Uterus (tissue), 4 donors: ENCODE measurements at places on chromosomes 12 and 14. TPM values are rescaled to one million over a fixed set of nuclear protein-coding genes. Genes with fewer than 3 reads are reported as not detected.

TAS2R43 gene
- 7.7 TPM for total RNA-seq

DNA sequence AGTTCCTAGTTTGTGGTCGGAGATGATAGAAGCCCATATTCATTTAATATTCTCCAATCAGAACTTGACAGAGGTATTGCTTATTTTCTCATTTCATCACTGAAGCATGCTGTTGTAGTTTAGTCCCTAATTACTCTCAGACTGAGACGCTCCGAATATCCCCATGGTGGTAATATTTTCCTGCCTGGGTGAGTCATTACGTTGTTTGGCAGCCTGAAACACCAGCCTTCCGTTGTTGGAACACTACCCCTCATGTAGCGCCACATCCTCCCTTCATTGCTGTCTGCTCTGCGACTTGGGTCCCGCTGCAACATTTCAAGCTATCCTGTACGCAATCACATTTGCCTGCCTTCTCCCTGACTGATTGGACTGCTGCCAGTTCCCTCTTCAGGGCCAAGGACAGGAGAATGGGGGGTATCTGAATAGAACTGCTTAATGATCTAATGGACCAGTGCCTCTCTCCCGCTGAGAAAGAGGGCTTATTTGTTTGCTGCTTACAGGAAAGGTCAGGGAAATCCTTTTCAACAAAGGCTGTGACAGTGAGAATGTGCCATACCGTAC lies 369.1 kb downstream of the NPAS3 start:
- DNase-seq, result peak; percentile 20

- DNase-seq, result no peak
Measured at GRCh38 chr12:129615001-129615400, 288.8 kb downstream of the TMEM132D start.

CIT gene
- 28.1 TPM for total RNA-seq

DNA sequence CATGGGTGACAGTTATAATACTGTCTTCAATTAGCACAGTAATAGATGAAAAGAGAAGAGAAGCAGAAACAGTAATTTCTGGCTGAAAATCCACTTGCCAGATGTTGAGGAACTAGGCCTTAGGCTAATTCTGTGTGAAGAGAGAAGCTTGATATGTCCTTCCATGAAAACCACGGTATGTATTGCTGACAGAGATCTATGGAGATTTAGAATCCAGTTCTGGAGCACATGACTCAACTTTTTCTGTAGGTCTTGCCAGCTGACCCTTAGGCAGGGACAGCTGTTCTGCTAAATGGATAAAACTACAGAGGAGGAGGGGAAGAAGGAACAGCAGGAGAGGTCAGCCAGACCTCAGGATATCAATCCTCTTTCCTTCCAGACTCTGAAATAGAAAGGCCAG lies 211.5 kb downstream of the PRKD1 start:
- no peak for DNase-seq

DNA sequence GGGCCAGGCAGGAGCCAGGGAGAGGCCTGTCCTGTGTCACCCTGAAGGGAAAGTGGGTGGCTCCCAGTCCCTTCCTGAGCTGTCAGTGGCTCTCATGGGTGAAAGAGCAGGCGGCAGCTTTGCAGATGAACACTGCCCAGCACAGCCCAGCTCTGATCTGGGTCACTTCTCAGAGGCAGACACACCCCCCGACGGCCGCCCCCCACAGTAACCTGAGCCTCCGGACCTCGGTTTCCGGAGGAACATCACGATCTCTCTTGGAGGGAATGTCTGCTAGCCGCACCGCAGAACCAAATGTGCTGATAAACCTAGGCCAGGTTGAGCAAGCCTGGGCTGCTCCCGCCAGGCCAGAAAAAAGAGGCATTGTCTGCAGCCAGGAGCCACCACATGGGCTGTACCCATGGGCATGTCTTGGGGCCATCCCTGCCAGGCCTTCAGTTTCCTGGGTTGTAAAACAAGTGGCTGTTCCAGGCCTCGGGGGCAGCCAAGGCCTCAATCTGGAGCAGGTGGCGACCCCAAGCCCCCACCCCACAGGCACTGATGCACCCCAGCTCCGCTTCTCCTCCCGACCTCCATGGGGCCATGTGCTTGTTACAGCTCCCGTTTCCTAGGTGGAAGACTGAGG lies 57.6 kb downstream of the NCOR2 start:
- peak; percentile 79 for DNase-seq

- no peak for DNase-seq
Measured at GRCh38 chr12:77837876-77838291, 7.2 kb downstream of the NAV3 start.

DNA sequence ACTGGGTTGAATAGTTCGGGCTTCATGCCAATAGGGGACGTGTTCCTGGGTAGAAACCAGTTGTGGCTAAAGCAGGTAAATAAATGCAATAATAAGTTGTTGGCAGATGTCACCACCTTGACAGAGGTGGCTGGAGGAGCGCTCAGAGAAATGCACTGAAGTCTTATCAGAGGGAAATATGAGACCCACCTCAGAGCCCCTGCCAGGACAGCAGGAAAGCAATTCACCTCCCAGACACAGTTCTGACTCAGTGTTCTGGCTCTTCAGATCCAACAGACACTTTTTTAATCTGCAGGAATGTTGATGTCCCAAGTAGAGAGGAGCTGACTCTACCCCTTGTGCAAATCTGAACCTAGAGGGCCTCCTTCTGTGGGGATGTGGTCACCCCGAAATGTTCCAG lies 687.1 kb upstream of the FBXO33 start:
- DNase-seq, result no peak
